A549 (cell line): ENCODE measurements at places on chromosomes 12 and 14.

DNA sequence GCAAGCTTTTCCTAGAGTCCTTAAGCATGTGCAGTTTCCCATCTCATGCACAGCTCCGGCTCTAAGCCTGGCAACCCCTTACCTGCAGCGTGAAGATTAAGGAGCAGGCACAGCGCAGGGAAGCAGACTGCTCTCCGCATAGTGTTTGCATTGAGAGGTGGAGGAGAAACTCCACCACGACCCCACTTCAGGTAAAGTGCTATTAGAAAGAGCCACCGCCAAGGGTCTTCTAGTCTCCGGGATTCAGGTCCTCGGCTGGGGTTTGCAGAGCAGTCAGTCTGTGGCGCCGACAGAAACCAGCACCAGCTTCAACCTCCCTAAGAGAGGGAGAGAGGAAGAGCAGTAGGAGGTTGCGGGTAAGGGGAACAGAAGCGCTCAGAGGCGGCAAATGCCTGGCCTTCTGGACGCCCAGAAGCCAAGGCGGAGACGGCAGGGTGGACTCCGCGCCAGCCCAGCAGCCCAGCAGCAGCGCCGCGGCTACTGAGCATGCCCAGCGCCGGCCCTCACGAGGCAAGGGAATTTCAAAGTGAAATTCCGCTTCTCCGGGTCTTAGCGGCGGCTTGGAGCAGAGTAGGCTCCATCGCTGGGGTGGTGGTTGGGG, at the start of gene PTPRR:
Gene PTPRR (minus strand): TSS at position 488 of the 601 bp plus-strand sequence. CDS start 348 bp downstream, at position 140.
- DNase-seq = no peak

GRCh38 chr14:60651086-60651795, 2.0 kb upstream of the SIX1 start:
- no peak for DNase-seq

- no peak for DNase-seq
Observed at GRCh38 chr12:28582672-28583376, 392.6 kb downstream of the CCDC91 start.

DNA sequence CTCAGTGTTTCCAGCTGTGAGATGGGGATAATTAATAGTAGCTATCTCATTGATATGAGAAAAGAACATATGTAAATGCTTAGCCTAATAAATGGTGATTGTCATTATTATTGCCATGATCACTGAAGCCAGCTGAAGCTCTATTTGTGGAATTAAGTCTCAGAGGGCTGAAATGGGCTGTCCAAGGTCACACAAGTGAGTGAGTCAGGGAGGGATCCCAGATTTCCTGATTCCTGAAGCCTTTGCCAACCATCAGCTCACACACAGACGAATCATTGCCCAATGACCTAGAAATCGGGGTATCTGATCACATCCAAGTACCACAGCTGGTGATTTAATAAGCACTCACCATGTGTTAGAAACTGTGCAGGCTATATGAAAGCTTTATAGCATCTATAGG, 21.6 kb upstream of the TMEM229B start:
- DNase-seq = no peak

DNA sequence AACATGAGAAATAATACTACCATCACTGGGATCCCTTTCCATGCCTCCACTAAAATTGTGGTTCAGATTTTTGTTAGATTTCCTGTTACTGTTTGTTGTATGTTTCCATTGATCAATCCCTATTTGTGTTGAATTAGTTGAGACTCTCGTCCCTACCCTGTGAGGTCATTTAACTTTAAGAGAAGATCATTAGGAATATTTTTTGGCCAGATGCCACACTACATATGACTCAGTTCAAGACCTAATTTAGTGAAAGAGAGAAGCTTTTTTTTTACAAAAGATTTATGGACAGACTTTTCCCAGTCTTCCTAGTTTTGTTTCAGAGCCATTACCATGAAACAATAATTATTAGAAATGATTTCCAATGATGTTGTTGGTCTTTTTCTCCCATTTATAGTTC, 35.5 kb downstream of the CPSF6 start:
- no peak for DNase-seq

- DNase-seq = no peak
Observed at GRCh38 chr14:92892589-92892988, 30.4 kb upstream of the CHGA start.

- no peak for DNase-seq
Observed at GRCh38 chr12:49680075-49680474, 27.1 kb downstream of the FMNL3 start.
